ENCODE measurements at places on chromosomes 3 and 15.
A peak's percentile ranks its signal among the peaks of the same experiment; 100 is the strongest.

- no peak for DNase-seq
Measured at GRCh38 chr3:85376131-85376530, 417.3 kb downstream of the CADM2 start.

GRCh38 chr3:132344666-132345280 is 27.6 kb downstream of the ACP3 start:
- no peak for DNase-seq

DNA sequence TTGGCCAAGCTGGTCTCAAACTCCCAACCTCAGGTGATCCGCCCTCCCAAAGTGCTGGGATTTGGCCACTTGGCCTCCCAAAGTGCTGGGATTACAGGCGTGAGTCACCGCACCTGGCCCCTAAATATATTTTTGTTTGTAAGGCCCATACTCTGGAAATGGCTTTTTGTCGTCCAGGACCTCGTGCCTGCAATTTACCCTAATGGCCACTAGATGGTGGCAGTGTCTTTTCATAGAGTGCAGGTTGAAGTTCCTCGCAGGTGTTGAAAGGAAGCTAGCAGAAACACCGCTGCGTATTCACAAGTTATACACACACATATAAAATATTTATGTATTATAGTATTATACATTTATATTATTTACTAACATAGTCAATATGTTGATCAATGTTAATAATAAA is 97.2 kb downstream of the LRTM1 start:
- DNase-seq, result peak; percentile 15

DNA sequence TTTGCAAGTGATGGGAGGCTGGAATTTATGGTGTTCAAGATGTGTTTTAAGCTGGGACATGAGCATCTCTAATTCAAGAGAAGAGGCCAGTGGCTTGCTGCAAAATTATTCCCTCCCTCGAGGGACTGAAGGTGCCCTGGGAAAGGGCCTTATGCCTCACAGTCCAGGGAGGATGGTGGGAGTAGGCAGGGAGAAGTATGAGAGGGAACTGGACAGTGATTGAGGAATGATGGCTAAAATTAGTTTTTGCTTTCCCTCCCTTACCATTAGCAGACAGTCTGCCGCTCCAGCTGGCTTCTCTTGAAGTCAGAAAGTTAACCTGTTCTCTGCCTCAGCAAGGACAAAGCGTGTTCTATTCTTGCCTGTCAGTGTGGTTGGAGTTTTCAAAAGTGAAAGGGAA is 139.8 kb upstream of the SEMA6D start:
- no peak for DNase-seq

DNA sequence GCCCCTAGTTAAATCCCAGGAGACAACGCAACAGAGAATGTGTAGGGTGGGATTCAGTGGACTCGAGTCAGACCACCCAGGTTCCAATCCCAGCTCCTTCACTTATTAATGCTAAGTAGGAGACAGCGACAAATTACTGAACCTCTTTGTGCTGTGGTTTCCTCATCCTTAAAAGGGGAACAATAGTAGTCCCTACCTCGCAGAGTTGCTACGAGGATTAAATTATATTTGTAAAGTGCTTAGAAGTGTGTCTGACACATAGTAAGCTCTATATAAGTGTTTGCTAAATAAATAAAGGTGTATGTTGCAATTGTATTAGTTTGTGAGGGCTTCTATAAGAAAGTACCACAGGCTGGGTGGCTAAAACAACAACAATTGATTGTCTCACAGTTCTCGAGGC is 58.0 kb upstream of the PPARG start:
- DNase-seq, result no peak

GRCh38 chr3:33883538-33883950 is 85.1 kb downstream of the PDCD6IP start:
- DNase-seq, result peak; percentile 14

- DNase-seq, result no peak
Measured at GRCh38 chr3:125003369-125003853, 52.4 kb downstream of the HEG1 start.

- no peak for DNase-seq
Measured at GRCh38 chr15:41849204-41849603, 10.6 kb downstream of the PLA2G4B start.

DNA sequence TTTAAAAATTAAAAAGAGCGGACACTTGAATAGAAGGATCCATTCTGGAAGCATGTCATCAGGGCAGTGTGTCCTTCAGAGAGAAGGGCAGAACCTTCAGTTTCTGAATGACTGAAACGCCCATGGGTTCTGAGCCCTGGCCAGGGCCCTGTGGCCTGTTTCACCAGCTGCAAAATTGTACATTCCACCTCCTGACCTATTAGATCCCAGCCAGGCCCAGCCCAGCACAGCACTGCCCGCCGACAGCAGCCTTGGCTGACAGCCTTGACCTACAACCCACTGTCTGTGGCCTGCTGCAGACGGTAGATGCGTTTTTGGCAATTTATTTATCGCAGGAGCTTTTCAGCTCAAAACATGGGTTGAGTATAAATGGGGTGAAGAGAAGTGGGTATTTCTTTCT is 5.9 kb upstream of the POLG start:
- no peak for DNase-seq

- DNase-seq, result no peak
Measured at GRCh38 chr3:159779883-159780282, 208.8 kb upstream of the IL12A start.

DNA sequence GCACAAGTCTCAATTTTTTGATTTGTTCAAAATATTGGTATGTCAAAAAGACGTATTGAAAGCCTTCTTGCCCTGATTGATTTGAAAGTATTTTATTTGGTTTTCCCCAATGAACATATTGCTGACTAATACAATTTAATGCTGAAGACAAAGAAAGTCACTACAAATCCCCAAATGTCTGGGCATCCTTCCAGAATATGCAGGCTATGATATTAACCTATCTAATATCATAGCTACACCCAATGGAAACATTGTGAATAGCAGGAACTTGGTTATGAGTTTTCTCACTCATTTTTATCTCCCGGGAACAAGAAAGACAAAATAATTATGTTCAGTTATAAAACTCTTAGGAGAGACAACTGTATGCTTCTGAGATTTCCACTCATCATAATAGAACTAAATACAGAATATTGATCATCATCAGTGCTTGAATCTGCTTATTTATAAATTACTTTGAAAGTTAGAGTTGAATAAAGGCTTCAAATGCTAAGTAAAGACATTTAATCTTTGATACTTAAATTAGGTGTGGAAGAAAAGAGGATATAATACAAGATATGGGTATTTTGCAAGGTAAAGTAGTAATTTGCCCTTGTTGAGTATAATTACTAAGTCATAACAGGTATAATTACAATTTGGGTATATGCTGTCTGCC is 483.9 kb downstream of the RBMS3 start:
- no peak for DNase-seq

- no peak for DNase-seq
Measured at GRCh38 chr3:146638718-146639117, 33.6 kb upstream of the PLSCR5 start.

- DNase-seq, result no peak
Measured at GRCh38 chr3:126859415-126860246, 123.3 kb upstream of the PLXNA1 start.

DNA sequence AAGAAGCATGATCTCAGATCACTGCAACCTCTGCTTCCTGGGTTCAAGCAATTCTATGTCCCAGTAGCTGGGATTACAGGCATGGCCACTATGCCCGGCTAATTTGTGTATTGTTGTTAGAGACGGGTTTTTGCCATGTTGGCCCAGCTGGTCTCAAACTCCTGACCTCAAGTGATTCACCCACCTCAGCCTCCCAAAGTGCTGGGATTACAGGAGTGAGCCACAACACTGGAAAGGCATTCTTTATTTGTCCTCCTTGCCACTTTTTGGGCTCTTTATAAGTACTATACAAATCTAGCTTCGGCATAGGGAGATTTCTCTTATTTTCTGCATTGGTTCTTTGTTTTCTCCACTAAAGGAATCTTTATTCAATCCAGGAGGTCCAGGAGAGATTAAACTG is 18.6 kb downstream of the CMTM8 start:
- DNase-seq, result no peak

- DNase-seq, result no peak
Measured at GRCh38 chr15:40595773-40596172, 1.7 kb downstream of the KNL1 start.

GRCh38 chr3:123528130-123528529 is 56.7 kb downstream of the HACD2 start:
- no peak for DNase-seq

GRCh38 chr3:119690043-119690656 is 12.7 kb upstream of the CFAP91 start:
- no peak for DNase-seq

GRCh38 chr3:47020311-47020710 is 40.8 kb downstream of the NBEAL2 start:
- no peak for DNase-seq

DNA sequence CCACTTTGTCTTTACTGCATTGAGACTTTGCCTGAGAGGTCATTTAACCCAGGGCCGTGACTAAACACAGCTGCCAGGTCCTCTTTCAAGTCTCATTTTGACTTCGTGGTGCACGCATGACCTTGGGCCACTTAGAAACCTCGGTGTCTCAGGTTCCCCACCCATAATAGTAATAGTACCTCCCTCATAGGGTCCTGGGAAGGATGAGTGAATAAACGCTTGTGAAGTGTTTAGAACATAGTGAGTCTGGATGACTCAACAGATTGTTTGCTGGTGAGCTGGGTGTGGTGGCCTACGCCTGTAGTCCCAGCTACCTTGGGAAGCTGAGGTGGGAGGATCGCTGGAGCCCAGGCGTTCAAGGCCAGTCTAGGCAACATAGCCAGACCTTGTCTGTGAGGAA is 56.3 kb downstream of the BDH1 start:
- DNase-seq, result no peak

- DNase-seq, result no peak
Measured at GRCh38 chr15:99143242-99143641, 38.4 kb downstream of the SYNM start.

GRCh38 chr15:89203705-89204273 is 17.6 kb downstream of the RLBP1 start:
- peak; percentile 57 for DNase-seq

DNA sequence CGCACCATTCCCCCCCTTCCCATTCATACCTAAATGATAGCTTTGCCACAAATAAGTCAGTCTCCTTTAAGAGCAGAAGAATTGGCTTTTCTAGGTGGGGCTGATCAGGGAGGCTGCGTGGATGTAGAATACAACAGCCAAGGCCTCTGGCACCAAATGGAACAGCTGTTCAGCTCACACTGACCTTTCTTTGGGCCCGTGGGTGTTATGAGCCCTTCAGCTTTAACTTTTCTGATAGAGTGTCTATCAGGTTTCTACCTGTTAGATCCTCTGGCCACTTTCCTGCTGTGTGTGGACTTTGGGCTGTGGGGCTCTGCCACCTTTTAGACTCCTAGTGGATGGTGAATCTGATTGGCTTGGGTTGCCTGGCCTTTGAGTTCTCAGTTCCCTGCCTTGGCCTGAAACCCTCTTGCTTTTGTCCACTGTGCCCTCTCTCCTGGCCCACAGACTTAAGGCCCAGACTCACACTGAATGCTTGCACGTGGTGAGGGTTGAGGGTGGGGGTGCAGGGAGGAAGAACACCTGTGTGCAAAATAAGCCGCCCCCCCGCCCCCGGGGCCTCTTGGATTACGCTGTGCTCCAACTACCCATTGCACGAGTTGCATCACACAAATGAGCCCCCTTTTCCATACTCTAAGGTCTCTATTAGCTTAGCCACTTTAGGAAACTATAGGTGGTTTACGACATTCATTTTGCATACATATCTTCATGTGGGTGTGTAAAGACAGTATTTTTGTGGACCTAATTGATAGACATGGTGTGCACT is 1.3 kb upstream of the RFX7 start:
- peak; percentile 51 for DNase-seq

DNA sequence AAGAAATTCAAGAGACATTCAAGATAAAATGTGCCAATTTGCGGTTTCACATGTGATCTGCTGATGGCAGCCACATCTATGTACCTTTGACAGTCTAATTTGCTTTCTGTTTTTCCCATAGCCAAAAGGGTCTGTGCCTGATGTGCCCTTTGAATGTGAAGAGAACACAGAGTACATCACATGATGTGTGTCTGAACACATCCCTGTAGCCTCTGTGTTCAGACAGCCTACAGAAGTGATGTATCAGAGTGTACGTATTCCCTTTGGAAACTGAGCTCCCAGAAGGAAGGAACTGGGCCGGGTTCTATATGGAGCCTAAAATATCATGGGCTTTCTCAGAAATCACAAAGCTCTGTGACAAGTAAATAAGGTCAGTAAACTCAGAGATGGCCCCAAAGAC is 52.4 kb downstream of the BOC start:
- no peak for DNase-seq

GRCh38 chr3:9820946-9821345 is 10.9 kb downstream of the TTLL3 start:
- no peak for DNase-seq

GRCh38 chr3:62128051-62128450 is 245.3 kb downstream of the FEZF2 start:
- no peak for DNase-seq

- no peak for DNase-seq
Measured at GRCh38 chr15:90441027-90441426, 53.0 kb downstream of the IQGAP1 start.

DNA sequence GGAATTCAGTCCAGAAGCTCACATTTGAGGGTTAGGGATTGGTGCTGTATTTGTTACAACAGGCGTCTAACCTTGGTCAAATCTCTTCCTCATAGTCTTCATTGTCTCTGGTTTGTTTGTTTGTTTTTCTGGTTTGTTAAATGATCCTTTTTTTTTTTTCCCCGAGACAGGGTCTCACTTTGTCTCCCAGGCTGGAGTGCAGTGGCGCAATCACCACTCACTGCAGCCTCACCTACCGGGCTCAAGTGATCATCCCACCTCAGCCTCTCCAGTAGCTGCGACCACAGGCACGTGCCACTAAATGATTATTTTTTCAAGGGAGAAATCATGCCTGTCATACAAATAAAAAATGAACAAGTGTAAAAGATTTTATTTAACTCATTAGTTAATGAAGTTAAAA is 14.3 kb upstream of the ADPGK start:
- no peak for DNase-seq

- no peak for DNase-seq
Measured at GRCh38 chr15:74393423-74393822, 26.0 kb upstream of the CYP11A1 start.

- DNase-seq, result no peak
Measured at GRCh38 chr3:50156549-50157493, 1.7 kb downstream of the SEMA3F start.

GRCh38 chr3:33318710-33319380 is 41.6 kb downstream of the FBXL2 start:
- no peak for DNase-seq

- no peak for DNase-seq
Measured at GRCh38 chr3:131038326-131038725, 11.6 kb downstream of the NEK11 start.

DNA sequence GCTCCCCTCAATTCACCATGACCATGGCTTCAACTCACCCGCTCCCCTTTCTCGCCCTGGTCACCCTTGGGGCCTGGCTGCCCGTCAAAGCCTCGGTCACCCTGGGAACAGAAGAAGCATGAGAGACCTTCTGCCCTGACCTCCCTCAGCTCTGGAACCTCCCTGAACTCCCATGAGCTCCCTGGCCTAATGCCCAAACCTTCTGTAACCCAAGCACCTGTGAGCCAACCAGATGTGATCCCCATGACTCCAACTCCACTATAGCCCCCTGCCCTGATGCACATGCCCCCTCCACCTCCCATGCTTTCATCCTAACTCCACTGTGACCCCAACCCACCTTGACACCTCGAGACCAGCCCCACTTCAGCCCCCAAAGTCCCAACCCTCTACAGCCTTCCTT is 3.5 kb upstream of the UCN2 start:
- DNase-seq, result no peak

GRCh38 chr3:65597226-65597951 is 441.3 kb downstream of the MAGI1 start:
- DNase-seq, result no peak
